ENCODE measurements at places on chromosomes 3 and 15.

- no peak for DNase-seq
Observed at GRCh38 chr15:66400351-66400774, 13.7 kb downstream of the MAP2K1 start.

DNA sequence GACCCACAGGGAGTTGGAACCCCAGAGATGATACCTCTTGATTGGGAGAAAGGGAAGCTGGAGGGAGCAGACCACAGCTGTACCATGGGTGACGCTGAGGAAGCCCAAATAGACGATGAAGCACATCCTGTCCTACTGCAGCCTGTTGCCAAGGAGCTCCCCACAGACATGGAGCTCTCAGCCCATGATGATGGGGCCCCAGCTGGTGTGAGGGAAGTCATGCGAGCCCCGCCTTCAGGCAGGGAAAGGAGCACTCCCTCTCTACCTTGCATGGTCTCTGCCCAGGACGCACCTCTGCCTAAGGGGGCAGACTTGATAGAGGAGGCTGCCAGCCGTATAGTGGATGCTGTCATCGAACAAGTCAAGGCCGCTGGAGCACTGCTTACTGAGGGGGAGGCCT lies 201.1 kb downstream of the AKAP13 start:
- DNase-seq: no peak

GRCh38 chr15:83458381-83458780 lies 11.2 kb downstream of the SH3GL3 start:
- no peak for DNase-seq

DNA sequence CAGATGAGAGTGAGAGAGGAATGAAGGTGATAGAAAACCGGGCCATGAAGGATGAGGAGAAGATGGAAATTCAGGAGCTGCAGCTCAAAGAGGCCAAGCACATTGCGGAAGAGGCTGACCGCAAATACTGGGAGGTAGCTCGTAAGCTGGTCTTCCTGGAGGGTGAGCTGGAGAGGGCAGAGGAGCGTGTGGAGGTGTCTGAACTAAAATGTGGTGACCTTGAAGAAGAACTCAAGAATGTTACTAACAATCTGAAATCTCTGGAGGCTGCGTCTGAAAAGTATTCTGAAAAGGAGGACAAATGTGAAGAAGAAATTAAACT lies 88.9 kb downstream of the EOMES start:
- no peak for DNase-seq

DNA sequence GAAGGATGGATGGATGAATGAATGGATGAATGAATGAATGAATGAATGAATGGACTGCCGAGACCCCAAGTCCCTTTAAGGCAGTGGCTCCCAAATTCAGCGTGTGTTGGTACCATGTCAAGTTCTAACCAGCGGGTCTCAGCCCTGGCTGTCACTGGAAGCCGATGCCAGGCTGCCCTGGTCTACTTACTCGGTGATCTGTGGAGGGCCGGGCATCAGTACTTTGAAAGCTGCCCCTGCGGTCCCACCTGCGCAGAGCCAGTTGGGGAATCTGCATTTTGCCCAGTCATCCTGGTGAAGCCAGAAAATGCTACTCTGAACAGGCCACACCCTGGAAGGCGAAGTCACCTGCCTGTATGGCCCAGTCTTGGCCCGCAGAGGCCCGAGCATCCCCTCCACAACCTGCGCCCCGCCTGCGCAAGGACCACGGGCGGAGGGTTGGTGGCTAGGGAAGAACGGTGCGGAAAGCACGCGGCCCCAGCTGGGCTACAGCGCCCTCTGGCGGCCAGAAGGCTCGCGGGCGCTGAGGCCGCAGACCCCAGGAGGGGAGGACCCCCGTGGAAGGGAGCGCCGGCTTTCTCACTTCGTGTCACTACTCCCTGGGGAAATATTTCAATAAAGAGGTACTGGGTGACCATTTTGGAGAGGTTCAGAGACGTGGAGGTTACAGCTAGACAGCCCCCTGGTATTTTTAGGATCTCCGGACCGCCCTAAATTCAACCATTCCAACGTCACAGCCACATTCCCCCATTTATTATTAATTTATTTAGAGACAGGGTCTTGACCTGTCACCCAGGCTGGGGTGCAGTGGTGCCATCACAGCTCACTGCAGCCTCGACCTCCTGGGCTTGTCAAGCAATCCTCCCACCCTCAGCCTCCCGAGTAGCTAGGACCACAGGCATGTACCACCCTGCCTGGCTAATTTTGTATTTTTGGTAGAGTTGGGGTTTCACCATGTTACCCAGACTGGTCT lies 34.9 kb downstream of the PRKCD start:
- no peak for DNase-seq

DNA sequence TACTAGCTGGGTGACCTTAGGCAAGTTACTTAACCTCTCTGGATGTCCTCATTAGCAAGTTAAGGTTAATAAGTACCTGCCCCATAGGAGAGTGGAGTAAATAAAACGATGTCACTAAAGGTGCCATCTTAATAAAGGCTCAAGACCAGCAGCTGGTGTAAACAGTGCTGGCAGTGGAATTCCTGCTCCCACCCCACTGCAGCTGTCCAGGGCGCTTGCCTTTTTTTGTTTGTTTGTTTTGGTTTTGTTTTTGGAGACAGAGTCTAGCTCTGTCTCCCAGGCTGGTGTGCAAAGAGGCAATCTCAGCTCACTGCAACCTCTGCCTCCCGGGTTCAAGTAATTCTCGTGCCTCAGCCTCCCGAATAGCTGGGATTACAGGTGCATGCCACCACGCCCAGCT lies 28.9 kb downstream of the IDH3A start:
- no peak for DNase-seq

DNA sequence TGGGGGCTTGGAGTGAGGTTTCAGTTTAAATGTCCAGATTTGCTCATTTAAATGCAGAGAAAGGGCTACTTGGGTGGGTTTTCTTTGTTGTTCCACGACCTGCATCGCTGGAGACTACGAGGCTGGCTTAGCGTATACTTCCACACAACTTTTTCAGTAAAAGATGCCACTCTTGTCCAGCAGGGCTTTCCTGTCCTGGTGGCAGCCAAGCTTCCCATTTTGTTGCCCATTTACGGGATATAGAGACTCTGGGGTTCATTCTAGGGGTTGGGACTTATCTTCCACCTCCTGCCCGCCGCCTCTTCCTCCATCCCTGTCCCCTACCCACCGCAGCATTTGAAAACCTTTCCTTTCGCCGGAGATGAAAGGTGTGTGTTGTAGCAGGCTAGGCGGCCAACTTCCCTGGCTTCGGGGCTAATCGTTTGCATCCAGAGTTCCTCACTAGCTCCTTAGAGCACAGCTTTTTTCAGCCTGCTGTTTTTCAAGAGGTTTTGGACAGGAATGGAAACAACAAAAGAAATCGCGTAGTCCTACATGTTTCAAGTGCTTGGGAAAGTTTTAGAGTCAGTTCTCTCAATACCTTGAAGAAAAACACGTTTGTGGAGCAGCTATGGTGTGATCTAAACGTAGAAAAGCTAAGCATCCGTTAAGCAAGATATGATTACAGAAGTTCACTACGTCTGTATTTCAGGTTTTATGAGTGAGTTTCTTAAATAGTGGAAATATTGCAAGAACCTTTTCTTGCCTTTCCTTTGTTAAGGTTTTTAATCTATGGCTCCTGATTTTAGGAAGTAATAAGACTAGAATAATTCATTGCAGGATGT lies 843 bp downstream of the CHRNA5 start:
- no peak for DNase-seq
